Right renal cortex interstitium (tissue), 3 donors: ENCODE measurements at places on chromosomes 2 and 18. TPM values are rescaled to one million over a fixed set of nuclear protein-coding genes. Genes with fewer than 3 reads are reported as not detected.

DNA sequence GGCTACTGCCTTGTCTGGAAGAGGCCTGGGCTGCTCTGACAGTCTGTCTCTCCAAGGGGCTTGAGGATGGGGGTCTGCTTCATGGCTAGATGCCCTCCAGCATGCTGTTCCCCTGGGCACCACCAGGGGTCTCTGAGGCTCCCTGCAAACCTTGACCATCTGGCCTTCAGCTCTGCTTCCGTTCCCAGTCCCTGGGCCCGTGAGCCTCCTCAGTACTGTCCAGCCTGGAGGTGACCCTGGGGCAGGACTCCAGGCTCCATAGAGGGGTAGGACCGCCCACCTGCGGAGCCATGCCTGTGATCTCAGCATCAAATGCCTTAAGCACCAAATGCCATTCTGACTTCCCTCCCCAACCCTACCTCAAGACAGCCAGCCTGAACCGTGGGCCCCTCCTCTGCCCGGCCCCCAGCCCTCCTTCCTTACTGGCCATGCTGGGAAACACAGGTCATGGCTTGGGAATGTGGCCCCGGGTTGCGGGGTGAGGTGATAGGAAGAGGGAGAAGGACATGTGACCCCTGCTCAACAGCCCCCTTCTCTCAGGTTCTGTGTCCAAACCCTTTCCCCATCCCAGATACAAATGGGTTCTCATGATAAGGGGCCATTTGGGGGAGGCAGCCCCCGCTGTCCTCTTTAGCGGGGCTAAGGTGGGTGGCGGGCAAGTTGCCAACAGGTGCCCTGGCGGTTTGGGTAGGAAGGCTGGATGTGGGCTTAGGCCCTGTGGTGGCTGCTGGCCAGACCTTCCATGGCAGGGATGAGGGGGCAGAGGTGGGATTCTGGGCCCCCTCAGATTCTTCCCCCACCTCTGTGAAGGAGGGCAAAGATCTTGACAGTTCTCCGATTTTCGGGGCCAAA is 25.0 kb downstream of the SPEG start:
- no peak for DNase-seq

DNA sequence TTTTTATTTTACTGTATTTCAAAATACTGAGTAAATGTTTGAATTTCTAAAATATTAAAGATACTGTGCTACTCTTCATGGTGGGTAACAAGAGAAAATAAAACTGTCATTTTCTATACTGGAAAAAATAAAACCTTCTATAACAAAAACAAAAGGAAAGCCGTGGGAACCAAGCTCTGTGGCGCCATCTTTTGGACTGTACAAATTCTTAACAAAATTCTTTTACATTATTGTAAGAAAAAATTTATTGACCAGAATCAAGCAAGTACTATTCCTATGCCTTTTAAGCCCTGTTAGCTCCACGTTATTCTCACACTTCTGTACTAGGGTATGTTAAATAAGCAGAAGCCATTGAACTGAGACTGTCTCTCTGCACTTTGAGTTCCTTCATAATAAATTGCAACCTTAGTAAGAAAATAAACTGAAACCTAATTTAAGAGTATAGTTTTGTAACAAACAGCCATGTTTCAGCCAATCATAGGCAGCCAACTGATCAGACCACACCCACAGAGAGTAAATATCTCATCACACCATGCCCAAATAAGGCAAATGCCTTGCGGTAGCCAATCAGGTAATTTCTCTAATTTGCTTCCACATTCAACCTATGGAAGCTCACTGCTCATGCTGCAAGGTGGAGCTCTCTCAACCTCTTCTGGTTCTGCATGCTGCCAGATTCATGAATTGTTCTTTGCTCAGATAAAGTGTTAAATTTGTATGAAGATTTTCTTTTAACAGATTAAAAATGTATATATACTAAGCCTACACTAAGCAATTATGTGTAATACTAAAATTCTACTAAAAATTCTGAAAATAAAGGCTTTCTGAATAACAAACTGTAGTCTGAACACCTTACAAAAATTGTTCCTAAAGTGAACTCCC is 42.2 kb downstream of the HIBCH start:
- DNase-seq, result no peak

DNA sequence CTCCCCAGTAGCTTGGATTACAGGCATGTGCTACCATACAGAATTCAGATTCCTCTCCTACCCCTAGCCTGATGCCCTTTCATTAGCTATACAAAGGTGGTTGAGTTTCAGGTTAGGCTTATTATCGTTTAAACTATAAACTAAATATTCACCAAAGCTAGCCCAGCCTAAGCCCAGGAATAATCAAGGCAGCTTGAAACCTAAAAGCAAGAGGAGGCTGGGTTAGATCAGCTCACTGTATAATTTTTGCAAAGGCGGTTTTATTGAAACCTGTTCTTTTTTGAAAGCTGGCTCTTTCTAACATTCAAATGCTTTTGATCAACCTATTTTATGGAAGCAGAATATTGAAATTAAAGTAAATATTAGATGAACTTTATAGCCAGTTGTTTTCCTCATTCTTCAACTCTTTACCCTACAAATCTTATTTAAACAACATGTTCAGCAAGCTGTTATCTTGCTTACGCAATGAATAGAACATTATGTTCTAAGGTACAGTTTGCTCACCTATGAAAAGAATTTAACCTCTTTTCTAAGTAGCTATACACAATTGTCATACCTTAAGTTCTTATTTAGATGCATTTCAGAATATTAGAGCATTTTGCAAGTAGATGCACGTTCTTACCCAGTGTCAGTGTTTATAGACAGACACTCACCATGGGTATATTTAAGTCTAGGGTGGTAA is 241.6 kb downstream of the NEDD4L start:
- DNase-seq, result no peak

- DNase-seq, result no peak
These were observed 180.6 kb downstream of the CLIP4 start for GRCh38 chr2:29295845-29296244.

DNA sequence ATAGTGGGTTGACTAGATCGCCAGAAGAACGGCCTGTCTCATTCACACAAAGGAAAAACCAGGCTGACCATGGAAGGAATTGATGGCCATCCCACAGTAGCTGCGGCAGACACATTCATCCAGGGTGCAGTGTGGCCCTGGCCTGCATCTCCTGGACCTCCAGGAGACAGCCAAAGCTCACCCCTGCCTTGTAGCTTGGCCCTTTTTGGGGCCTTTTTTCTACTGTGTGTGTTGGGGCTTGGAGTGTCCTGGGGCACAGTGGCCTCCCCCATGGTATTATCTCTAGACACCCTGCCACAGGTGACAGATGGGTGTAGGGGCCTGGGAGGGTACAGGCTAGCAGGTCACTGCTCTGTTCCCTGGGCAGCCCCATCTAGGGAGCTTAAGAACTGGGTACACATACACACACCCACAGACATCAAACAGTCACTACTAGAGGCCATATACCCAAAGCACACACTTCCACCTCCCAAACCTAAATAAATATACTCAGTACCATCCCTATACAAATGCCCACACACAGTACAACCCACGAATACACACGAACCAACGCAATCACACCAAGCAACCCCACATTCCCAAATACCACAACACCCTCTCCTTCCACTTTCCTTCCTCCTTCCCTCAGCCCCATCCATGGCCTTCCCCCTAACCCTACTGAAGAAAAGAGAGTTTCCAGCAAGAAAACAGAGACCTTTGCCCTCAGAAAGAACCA is 8.6 kb downstream of the EN1 start:
- no peak for DNase-seq

- no peak for DNase-seq
These were observed 126.9 kb downstream of the TMEM200C start for GRCh38 chr18:5768454-5768853.

DNA sequence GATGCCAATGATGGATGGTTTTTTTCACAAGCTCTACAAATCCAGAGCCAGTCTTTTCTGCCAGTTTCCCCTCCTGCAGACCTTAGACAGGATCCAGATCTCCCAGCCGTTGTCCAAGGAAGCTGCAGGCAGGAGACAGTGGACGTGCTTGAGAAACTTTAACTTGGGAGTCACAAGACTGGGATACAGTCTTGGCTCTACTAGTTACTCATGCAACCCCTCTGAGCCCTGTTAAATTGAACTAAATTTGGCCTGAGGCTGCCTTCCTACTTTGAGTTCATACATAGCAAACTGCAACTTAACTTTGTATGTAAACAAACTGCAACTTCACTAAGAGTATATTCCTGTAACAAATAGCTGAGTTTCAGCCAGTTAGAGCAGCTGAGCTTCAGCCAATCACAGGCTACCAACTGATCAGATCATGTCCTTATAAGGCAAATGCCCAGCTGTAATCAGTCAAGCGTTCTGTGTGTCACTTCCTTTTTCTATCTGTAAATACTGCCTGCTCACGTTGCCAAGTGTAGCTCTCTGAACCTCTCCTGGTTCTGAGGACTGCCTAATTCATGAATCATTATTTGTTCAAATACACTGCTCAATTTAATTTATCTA is 140.9 kb downstream of the CAPN13 start:
- DNase-seq, result no peak

GRCh38 chr18:48880931-48881330 is 69.8 kb downstream of the SMAD7 start:
- no peak for DNase-seq

GRCh38 chr2:76169276-76170008 is 458.7 kb upstream of the GCFC2 start:
- no peak for DNase-seq

- no peak for DNase-seq
These were observed 66.6 kb upstream of the ZNF397 start for GRCh38 chr18:35174093-35174731.

DNA sequence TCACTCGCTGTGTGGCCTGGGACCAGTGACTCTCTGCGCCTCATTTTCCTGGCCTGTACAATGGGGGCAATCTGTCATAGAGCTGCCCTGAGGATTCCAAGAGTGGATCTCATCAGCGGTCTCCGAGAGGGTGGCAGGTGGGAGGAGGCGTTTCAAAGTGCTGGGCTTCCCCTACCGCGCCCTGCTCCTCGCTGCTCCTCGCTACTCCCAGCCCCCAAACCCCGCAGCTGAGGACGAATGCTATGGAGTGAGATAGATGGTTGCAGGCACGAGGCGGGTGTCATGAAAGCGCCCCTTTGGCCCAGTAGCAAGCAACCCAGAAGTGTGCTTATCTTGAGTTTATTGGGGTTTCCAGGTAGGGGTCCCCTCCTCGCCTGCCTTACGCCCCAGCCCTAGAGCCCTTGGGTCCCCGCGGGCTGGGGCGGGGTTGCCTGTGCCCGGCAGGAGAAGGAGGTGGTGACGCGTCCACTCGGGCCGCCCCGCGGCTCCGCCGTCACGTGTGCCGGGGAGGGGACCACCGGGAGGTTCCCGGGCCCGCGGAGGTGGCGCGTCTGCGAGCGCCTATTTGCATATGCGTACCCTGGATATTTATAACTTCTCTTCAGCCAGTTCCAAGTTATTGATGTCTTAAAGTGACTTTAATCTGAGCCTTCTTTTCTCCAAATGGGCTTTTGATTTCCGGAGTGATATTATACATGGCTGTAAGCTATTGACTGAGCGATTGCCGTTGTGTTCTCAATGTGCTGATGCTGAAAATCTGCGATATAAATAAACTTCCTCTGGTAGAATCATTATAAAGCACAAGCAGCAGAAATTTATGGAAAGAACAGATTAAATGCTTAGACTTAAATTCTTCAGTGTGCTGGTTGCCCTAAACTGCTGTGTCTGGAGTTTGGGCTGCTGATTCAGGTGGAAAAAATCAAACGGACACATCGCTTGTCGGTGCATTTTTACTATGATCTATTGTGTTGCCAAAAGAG is 263.7 kb downstream of the ATAD2B start:
- DNase-seq, result no peak

- DNase-seq, result no peak
These were observed 48.2 kb upstream of the TMEM200C start for GRCh38 chr18:5943514-5943913.

DNA sequence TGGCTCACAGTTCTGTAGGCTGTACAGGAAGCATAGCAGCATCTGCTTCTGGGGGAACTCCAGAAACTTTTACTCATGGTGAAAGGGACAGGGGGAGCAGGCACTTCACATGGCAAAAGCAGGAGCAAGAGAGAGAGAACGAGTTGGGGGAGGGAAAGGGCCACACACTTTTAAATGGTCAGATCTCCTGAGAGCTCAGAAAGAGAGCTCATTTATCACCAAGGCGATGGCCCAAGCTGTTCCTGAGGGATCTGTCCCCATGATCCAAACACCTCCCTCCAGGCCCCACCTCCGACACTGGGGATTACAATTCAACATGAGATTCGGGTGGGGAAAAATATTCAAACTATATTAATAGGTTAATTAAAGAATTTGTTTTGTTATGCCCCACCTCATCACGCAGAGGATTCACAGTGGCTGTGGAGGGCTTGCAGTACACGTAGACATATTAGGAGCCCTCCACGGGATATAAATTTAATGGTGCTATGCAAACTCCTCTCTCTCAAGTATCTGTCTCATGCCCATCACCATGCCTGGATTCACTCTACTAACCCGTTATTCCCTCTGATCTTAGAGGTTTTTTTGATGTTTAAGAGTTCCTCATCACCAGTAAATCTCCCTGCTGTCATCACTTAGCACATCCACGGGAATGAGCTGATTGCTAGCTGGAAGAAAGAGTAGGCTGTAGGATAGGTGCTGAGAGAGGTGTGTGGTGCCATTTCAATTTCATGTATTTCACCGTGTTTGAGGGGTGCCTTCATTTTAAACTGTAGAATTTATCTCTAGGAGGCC is 84.5 kb upstream of the ARHGAP28 start:
- DNase-seq, result no peak

GRCh38 chr2:183455056-183455455 is 330.8 kb downstream of the NUP35 start:
- DNase-seq, result no peak

- no peak for DNase-seq
These were observed 80.3 kb upstream of the MAP4K4 start for GRCh38 chr2:101617188-101617587.

PID1 gene
- 5.7 TPM for polyA plus RNA-seq

HOXD3 gene
- polyA plus RNA-seq, result 20.5 TPM

CDKL4 gene
- polyA plus RNA-seq, result 0.81 TPM

TLX2 gene
- not detected for polyA plus RNA-seq

STAT4 gene
- polyA plus RNA-seq, result 5.7 TPM

GCKR gene
- polyA plus RNA-seq, result not detected

THSD7B gene
- 5.4 TPM for polyA plus RNA-seq

CTLA4 gene
- polyA plus RNA-seq, result not detected

FSHR gene
- not detected for polyA plus RNA-seq

CYTIP gene
- polyA plus RNA-seq, result 2.1 TPM

L3MBTL4 gene
- polyA plus RNA-seq, result 5.1 TPM

NEU2 gene
- polyA plus RNA-seq, result not detected

FOXI3 gene
- polyA plus RNA-seq, result 0.12 TPM

TMEM247 gene
- polyA plus RNA-seq, result not detected

OTOS gene
- 0.33 TPM for polyA plus RNA-seq
